ENCODE measurements at places on chromosomes 11 and 22. TPM values are rescaled to one million over a fixed set of nuclear protein-coding genes. Genes with fewer than 3 reads are reported as not detected.
A peak's percentile ranks its signal among the peaks of the same experiment; 100 is the strongest.

DNA sequence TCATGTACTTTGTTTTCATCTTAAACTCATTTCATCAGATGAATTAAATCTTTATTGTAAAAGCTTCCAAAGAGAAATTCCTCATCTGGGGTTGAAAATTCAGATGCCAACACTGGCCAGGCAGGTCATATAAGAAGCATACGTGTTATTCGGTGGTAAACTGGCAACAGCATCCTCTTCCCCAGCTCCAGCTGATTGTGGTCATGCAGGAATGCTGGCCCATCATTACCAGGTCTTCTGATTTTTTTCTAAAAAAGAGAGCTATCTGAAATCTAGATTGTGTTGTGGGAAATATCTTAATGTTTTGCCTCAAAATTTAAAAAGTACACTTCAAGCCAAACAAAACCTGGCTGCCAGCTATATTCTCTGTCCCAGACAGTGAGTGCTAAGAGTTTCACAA is 53.6 kb downstream of the ARFGAP2 start:
- DNase-seq = no peak

DNA sequence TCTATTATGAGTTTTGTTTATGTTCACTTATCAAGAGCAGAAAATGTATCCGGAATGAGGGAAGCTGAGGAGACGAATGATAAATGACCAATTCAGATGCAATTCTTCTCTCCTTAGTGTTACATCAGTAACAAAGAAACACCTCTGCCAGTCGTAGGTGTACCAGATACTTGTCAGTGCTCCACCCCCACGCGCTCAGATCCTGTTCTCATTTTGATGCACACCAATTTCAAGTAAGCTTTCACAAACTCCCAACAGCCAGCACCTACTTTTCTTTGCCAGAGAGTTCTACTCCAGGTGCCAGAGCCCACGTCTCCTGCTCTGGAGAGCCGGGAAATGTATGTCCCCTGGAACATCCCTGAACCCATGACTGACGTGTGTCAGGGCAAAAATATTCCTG is 43.7 kb downstream of the OR8B12 start:
- DNase-seq = no peak

The TMPRSS5 gene
- total RNA-seq = 4.2 TPM

The TREH gene
- total RNA-seq = not detected

DNA sequence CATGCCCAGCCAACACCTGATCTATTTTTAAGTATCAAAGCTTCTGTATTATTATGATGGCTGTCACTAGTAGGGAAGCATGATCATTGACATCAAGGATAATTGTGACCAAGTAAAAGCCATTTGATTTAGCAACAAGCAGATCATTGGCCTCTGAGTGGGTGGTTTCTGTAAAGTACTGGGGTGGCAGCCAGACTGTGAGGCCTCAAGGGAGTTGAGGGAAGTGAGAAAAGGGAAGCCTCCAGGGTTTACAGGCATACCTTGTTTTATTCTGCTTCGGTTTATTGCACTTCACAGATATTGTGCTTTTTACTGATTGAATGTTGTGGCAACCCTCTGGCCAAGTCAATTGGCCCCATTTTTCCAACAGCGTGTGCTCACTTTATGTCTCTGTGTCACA is 60.1 kb downstream of the PRR5L start:
- no peak for DNase-seq

The MS4A15 gene
- not detected for total RNA-seq

DNA sequence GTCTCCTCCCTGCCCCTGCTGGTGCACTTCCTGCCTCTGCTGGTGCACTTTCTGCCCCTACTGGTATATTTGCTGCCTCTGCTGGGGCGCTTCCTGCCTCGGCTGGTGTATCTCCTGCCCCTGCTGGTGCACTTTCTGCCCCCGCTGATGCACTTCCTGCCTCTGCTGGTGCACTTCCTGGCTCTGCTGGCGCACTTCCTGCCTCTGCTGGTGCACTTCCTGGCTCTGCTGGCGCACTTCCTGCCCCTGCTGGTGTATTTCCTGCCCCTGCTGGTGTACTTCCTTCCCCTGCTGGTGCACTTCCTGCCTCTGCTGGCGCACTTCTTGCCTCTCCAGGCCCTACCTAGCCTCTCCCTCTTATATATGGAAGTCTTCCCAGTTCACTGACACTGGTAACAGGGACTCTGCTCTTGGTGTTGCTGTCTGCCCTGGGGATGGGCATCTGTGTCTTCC is 10.1 kb downstream of the MTFP1 start:
- peak; percentile 89 for DNase-seq

- DNase-seq = no peak
Measured at GRCh38 chr11:130359419-130359818, 44.7 kb upstream of the ZBTB44 start.

DNA sequence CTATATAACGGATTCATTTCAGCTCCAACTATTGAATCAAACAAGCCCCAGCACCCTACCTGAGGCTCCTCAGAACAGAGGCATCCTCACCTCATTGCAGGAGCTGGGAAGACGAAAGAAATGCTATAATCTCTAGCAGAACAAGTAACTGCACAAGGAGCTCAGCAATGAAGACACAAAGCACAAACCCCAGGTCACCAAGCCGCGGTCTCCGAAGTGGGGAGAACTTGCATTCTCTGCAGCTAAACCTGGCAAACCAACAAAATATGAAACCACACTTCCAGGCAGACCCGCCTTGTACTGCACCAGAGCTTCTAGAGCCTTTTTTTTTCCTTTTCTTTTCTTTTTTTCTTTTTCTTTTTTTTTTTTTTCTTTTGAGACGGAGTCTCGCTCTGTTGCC is 21.8 kb upstream of the CD5 start:
- no peak for DNase-seq

The SCT gene
- not detected for total RNA-seq

DNA sequence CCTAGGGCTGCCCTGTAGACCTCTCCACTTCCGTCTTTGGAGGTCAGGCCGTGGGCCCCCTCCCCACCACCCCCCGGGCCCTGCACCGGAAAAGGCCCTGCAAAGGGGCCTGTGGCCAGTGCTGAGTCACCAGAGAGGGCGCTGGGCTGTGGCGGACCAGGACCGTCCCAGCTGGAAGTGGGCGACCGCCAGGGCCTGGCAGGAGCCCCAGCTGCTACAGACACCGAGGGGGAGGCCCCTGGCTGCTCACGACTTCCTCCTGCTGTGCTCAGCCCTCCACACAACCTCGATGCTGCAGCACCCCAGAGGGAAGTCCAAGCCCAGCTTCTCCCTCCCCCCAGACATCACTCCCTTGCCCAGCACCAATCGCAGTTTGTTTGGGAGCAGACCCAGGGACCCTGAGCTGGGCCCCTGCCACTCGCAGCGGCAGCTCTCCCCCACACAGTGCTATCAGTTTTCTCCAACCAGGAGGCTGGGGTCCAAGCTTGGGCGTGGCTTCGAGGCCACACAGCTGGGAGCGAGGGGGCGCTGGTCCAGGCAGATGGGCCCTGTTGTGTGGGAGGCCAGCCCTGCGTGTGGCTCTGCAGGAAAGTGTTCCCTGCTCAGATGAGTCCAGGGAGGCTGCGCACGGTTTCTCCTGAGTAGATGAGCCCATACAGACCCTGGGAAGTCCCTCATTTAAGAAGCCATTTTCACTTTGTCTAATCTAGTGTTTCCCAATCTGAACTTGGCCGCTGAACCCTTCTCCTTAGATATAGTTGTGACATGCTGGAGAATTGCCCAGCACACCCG is 5.6 kb upstream of the SH3BP1 start:
- DNase-seq = peak; percentile 69

DNA sequence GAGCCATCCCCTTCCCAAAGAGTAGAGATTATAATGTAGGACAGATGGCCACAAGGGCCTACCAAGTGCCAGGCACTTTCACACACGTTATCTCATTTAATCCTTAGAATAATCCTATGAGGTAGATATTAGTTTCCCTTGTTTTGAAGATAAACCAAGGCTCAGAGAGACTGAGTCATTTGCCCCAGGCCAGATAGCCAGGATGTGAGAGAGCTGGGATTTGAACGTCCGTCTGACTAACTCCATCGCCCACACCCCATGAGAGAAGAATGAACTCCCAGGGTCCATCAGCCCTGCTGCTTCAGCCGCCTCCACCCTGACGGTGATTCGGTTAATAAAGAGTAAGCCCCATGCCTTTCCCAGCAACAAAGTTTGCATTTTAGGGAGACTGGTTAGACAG is 10.7 kb downstream of the PRG3 start:
- DNase-seq = no peak

DNA sequence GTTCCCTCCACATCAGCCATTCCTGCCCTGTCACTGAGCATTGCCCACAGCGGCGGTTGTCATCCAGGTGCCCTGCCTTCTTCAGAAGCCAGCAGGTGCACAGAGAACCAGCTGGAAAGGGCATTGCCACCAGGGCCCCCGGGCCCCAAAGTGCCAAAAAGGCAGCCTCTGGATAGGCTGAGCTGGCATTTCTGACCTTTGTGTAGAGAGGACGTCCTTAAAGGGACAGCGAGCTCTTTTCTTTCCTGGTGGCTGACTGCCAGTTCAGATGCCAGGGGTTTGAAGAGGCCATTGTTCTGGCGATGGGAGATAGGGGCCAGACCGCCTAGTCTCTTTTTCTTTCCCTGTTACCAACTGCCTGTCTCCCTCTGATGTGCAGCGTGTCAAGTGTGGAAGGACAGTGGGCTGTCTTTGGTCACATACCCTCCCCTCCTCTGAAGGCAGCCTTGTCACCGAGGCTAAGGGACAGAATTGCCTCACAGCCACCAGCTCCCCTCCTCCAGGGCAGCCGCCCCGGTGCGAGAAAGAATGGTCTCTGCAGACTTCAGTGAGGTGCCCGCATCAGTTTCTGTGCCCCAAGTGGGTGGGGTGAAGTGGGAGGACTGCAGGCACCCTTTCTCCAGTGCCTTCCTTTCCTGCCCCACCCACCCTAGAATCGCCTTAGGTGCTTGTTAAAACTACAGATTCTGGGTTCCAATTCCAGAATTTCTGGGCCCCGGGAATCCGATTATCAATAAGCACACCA is 109.6 kb downstream of the SCN3B start:
- DNase-seq = no peak

DNA sequence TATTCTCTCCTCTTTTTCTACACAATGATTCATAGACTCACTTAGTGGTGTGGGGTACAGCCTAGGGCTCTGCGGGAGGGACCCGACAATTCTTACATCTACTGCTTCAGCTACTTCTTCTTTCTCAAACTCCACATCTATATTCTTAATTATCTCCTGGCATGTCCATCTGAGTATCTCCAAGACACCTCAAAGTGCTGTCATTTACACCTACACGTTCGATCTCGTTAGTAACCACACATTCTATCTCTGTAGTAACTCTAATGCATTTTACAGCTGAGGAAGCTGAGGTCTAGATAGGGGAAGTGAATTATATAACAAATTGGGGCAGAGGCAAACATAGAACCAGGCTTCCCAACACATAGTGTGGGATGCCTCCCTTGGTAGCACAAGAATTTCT is 27.7 kb upstream of the RRM1 start:
- DNase-seq = no peak
